IPS-NIHi11 (cell line): ENCODE measurements at places on chromosomes 7 and 10.

- DNase-seq: no peak
Measured at GRCh38 chr7:142703655-142704305, 45.5 kb upstream of the PRSS1 start.

DNA sequence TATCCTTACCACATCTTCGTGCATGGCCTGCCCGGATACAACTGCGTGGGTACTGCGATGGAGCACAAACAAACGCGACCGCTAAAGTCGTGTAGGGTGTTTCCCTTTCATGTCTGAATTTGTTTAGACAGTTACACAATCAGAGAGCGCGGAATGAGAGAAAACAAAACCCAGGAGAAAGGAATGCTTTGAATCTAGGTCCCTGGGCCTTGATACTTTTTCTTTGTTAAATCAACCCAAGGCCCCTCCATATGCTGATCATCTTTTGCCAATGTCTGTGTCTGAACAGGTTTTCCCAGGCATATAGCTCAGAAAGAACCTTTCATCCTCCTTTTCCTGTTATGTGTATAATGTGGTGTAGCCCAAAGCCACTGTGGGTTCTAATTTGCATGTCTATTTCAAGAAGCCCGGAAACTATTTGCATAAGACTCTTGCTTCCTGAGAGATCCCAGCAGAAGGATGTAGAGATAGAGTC, 145.8 kb downstream of the FRMD4A start:
- no peak for DNase-seq

DNA sequence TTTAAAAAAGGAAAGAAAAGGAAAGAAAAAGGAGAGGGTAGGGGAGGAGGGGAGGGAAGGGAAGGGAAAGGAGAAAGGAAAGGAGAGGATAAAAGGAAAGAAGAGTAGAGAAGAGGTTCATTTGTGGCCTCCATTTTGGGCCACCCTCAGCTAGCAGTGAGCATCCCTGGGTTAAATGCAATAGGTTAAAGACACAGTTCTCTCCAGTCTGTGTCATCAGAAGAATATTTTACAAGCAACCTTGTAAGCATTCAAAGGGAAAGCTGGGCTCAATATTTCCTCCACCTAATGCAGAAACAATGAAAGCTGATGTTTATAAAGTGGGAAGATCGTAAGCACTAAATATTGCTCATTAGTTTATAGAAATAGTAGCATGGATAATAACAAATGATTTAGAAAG, 219.1 kb upstream of the PITRM1 start:
- DNase-seq: no peak

GRCh38 chr7:157568770-157569584, 232.2 kb downstream of the DNAJB6 start:
- no peak for DNase-seq

GRCh38 chr10:131683281-131683861, 217.4 kb upstream of the PPP2R2D start:
- no peak for DNase-seq

- DNase-seq: no peak
Measured at GRCh38 chr7:85734823-85735222, 548.0 kb upstream of the SEMA3D start.

DNA sequence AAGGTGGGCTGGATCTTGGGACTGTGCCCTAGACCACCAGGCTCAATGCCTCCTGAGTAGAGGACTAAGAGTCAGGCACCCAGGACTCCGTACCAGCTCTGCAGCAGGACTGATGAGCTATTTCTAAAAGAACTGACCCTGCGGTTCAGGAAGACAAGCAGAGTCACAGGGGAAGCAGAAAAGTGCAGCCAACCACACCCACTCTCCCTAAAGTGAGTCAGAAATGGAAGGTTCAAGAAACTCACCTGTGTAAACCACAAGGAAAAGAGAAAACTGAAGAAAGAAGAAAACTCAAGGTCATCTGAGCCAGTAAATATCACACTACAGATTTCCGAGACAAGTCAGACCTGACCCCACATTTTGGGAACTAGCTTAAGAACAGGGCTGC, 2.5 kb downstream of the PARP12 start:
- DNase-seq: no peak

GRCh38 chr10:62185919-62186692, 82.5 kb downstream of the RTKN2 start:
- no peak for DNase-seq

DNA sequence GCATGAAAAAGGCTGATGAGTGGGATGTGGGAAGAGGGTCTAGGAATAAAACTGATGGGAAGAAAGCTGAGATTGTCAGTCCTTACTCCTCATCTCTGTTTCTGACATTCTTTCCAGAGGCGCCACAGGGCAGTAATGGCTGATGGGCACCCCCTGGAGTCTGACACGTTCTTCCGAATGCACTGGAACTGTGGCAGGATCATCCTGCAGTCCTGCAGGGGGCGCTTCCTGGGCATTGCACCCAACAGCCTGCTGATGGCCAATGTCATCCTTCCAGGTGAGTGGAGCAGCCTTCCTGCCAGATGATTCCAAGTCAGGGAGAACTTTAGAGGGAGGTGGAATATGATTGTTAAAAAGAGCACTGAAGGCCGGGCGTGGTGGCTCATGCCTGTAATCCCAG, 4.8 kb downstream of the FSCN3 start:
- DNase-seq: peak; percentile 79

DNA sequence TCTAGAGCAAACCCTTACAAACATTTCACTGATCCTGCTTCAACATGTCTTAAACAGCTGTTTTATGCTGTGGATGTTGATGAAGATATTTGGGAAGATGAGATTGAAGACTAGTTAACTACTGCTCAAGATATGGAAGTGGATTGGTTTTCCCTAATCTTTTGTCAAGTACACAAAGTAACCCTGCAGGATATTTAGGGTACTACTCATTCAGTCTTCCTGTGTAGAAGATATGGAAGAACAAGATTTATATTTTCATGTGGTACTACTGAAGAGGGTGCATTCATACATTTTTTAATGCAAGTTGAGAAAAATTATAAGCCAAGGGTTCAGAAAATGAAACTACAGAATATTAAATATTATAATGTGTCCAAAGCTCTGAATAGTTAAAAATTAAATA, 18.3 kb upstream of the TMEM140 start:
- DNase-seq: no peak

GRCh38 chr10:24382596-24382978, 173.6 kb downstream of the KIAA1217 start:
- DNase-seq: no peak

- DNase-seq: no peak
Measured at GRCh38 chr7:13687500-13687899, 302.0 kb downstream of the ETV1 start.

DNA sequence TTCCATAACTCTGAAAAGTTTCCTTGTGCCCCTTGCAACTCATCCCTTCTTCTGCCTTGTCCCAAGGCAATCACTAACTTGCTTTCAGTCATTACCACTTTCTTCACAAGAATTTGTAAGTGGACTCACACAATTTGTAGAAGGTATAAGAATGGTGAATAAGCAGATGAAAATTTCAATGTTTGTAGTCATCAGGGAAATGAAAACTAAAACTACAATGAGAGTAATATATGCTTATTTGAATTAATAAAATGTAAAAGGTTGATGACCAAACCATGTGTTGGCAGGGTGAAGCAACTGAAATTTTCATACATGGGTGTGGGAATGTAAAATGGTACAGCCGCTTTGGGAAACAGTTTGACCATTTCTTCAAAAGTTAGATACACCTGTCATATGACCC, 79.7 kb downstream of the GNAT3 start:
- DNase-seq: no peak

- no peak for DNase-seq
Measured at GRCh38 chr10:127854769-127855590, 37.8 kb downstream of the CLRN3 start.

GRCh38 chr10:108862676-108863350, 1060.5 kb downstream of the XPNPEP1 start:
- no peak for DNase-seq

GRCh38 chr10:86413046-86413728, 46.6 kb upstream of the GRID1 start:
- no peak for DNase-seq

- peak; percentile 33 for DNase-seq
Measured at GRCh38 chr7:88835147-88835728, 39.7 kb upstream of the TEX47 start.

- peak; percentile 48 for DNase-seq
Measured at GRCh38 chr7:114944745-114945625, 23.1 kb downstream of the MDFIC start.

GRCh38 chr7:21947946-21948345, 2.2 kb upstream of the CDCA7L start:
- DNase-seq: no peak
